LoVo (cell line): ENCODE measurements at places on chromosomes 11 and 22.

DNA sequence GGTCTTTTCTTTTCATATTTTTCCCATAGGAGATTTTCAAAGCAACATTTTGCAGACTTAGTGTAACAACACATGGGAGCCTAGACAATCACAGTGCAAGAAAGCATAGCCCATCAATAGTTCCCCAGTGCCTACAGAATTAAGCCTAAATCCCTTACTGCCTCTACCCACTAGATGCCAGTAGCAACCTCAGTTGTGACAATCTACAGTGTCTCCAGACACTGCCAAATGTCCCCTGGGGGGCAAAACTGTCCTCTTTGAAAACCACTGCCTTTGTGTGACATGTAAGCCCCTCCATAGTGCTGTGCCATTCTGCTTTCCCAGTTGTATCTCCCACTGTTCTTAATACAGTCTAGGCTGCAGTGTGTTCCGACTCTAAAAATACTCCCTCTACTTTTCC is 1329.0 kb downstream of the LRRC4C start:
- DNase-seq, result no peak

DNA sequence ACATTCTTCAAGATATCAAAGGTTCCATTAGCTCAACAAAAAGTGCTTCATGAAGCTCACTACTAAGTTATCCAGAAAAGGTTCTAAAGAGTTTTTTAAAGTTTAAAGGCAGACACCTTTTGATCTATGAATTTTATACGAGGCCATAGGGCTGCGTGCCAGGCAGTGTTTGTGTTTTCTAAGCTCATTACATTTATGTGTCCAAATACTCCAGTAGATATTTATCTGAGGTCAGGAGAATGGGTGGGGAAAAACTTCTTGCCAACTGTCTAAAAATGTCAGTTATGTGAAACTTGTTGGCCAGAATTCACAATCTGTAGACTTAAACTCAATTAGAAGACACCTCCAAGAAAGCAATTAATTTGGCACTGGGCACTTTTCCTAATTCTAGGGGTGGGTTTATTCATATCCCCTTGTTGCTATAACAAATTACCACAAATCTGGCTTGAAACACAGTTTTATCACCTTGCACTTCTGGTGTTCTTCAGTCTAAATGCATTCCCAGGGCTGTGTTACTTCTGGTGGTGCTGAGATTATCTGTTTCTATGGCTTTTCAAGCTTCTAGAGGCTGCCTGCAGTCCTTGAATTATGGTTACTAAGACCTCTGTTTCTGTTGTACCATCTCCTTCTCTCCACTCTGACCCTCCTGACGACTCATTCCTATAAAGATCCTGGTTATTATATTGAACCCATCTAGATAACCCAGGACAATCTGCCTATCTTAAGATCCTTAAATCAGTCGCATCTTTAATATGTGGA is 1030.4 kb upstream of the CNTN5 start:
- DNase-seq, result no peak

DNA sequence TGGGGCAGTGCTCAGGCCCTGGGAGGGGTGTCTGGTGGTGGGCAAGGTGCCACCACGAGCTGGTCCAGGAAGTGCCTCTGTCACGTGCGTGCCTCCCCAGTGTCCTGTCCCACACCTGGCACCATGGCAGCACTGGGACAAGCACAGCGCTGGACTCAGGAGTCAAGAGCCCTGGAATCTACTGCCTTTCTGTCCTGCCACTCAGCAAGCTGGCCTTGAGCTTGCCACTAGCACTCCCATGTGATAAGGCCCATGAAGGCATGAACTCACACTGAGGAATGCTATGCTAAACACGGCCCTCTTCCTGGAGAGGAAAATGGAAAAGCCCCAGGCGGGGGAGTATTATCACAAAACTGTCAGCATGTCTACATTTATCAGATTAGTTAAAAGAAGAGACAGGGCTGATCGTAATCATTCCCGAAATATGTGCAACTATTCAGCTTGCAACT is 50.7 kb upstream of the SLC35C1 start:
- DNase-seq, result no peak

DNA sequence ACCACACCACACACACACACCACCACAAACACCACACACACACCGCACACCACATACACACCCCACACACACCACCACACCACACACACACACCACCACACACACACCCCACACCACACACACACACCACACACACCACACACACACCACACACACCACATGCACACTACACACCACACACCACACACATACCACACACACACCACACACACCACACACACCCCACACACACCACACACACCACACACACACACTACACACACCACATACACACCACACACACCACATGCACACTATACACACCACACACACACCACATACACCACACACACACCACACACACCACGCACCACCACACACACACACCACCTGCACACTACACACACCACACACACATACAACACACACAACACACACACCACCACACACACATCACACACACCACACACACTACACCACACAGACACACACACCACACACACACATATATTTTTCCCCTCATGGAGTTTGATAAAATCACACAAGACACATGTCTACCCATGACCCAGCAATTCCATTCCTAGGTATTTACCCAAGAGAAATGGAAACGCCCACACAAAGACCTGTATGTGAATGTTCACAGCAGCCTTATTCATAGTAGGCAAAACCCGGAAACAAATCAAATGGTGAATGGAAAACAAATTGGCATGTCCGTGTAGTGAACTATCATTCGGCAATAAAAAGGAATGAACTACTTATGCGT is 14.3 kb downstream of the CD5 start:
- DNase-seq, result no peak

DNA sequence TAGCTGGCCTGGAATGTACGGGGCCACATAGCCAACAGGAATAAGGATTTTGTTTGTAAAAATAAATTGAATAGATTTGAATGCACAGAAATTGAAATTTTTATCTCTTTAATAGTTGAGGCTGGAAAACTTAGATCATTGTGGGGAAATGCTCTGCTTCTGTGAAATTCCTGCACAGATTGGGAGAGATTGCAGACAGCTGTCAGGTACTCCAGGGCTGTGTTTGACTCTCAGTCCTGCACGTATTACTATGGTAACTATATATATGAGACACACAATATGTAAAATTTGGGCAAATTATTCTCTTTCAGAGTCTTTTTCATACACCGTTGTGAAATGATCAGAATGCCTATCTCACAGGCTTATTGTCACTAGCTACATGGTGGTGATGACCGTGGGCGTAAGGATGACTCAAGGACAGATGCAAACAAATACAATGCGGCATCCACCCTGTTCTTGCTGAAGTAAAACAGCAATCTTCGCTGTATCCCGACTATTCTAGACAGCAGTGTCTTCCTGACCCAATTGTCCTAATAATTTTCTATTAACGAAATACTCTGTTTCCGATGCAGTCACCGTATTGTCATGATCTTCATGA is 79.4 kb downstream of the ZC3H12C start:
- no peak for DNase-seq

DNA sequence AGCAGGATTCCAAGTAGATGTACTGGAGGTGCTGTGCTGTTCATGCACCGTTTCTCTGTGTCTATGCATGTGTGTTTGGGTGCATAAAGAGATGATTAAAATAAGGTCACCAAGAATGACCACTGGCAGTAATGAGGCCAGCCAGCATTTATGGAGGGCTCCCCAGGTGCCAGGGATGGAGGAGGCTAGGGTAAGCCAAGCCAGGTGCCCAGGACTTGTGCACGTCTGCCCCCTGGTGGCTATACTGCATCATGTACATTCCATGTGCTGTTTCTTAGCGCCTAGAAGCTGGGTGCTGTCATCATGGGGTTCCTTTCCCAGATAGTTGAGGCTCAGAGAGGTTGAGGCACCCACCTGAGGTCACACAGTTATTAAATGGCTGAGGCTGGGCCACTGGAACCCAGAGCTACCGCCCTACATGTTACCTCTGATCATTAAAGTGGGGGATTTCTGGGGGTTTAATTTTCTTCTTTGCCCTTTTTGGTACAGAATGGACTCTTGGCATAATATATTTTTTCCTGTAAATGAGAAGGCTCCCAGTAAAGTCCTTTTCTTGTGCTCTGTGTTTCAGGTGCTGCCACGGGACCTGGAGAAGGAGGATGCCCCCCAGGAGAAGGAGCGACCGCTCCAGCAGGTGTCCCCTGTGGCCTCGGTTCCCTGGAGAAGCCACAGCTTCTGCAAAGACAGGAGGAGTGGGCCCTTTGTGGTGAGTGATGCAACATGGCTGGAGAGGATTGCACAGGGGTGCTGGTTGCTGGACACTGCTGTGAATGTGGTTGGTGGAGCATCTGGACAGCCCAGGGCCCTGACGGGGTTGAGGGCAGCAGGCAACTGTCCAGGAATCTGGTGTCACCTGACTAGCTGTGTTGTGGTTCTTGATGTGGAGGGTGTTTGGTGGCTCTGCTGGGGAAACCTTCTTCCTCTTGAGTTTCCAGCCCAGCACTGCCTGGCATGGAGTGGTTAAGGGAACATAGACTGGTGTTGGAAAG is 96.4 kb downstream of the KIAA1671 start:
- DNase-seq, result peak; percentile 63

- peak; percentile 9 for DNase-seq
Measured at GRCh38 chr11:78281511-78281910, 92.8 kb downstream of the USP35 start.

GRCh38 chr22:20632518-20632917 is 125.1 kb downstream of the MED15 start:
- no peak for DNase-seq

DNA sequence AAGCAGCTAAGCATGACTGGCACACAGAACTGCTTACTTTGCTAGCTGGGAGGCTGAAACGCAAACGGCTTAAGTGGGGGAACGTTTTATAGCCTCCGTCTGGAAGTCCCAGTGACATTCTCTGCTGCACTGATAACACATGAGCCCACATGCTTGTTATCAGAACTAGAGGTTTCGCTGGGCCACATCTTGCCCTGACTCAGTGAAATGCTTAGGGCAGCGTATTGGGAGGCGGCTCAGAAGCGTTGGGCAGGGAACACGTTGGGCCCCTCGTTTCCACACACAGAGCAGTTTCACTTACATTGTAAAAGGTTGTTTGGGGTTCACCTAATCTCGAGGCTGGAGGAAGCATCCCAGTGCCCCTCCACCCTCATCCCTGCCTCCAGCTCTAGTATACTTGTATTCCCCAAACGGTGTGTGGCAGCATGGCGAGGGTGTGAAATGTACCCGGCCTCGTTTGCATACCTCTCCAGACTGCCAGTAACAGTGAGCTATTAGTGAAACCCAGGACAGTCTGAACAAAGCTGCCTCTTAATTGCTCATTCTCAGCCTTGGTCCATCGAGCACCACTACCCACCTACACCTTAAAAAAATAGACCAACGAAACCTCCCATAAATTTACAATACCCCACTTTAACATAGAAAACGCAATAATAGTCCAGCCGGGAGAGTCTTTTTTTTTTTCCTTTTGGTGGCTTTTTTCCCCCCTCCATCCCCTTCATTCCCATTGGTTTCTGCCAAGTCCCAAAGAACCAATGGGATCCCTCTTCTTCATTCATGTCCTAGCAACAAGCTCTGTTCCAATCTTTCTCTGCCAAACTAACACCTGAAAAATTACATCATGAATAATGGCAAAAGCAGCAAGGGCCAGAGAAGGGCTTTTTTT is 218.8 kb upstream of the SORL1-AS1 start:
- no peak for DNase-seq

GRCh38 chr11:134501406-134502152 is 89.5 kb upstream of the B3GAT1 start:
- DNase-seq, result no peak

- no peak for DNase-seq
Measured at GRCh38 chr11:134749040-134749839, 337.2 kb upstream of the B3GAT1 start.

DNA sequence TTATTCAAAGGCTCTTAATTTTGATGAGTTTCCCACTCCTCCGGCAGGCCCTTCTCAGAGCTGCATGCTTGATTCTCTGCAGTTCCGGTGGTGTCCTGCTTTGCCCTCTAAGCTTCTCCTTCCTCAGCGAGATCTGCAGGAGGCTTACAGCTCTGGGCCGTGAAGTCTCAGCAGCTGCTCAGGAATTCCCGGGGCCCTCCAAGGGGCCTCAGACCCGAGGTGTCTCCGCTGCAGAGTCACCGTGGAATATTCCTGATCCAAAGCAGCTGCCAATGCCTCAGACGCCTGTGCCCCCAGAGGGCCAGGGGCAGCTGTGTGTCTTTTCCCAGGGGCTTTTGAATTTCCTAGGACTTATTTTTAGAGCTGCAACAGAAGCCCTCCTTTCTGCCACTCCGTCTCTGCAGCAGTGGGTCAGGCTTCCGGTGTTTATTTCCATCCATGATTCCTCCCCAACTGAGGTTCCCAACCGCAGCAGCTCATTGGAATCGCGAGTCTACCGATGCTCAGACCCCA is 37.2 kb downstream of the RPS6KA4 start:
- DNase-seq, result no peak

DNA sequence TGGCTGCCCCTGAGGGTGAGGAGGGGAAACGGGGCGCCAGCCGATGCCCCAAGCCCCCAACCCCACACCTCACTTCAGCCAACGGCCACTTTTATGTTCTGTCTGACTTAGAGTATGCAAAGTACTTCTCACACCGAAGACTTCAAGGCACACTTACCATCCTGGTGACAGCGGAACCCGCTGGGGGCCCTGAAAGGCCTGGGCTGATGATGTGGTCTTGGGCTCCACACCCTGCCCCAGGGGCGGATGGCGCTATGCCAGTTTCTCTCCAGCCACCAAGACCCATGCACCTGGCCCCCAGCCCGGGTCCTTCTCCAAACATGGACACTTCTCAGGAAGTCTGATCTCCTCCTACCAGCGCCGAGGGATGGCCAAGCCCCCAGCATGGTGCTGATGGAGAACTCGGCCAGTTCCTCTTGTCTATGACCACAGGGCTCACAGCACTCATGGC is 175.4 kb downstream of the CTTN start:
- DNase-seq, result no peak

DNA sequence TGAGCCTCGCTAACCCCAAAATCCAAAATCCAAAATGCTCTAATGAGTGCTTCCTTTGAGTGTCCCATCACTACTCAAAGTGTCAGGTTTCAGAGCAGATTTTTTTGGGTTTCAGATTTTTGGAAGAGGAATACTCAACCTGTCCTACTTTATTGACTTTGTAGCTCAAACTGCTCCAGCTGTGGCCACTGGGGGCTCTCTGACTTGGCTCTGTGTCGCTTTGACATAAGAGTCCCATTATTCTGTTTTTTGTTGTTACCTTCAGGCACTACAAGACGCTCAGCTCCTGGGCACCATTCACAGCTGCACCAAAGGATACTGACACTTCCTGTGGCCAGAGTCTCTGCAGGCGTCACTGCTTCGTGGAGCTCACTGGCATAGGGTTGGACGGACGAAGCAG is 41.1 kb downstream of the PHF21B start:
- no peak for DNase-seq
